Vagina (tissue), 2 donors: ENCODE measurements at places on chromosomes 6 and 20.

GRCh38 chr6:138229072-138229471, 10.8 kb upstream of the PBOV1 start:
- no peak for DNase-seq

GRCh38 chr6:106886922-106887797, 87.4 kb downstream of the CD24 start:
- no peak for DNase-seq

GRCh38 chr6:26459023-26459810, 1.5 kb downstream of the BTN2A1 start:
- DNase-seq = no peak

GRCh38 chr6:168524571-168525001, 83.6 kb downstream of the SMOC2 start:
- DNase-seq = no peak

DNA sequence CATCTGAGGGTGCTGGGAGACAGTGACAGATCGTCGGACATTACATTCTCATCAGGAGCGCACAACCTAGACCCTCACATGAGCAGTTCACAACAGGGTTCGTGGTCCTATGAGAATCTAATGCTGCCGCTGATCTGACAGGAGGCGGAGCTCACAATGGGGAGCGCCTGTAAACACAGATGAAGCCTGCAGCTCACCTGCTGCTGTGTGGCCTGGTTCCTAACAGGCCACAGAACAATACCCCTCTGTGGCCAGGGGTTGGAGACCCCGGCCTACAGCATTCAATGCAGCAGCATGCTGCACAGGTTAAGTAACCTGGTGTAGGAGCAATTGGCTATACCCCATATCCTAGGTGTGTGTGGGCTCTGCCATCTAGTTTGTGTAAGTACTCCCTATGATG, 19.5 kb downstream of the ANKRD60 start:
- DNase-seq = no peak

GRCh38 chr6:112235956-112236355, 18.4 kb downstream of the LAMA4 start:
- DNase-seq = no peak

DNA sequence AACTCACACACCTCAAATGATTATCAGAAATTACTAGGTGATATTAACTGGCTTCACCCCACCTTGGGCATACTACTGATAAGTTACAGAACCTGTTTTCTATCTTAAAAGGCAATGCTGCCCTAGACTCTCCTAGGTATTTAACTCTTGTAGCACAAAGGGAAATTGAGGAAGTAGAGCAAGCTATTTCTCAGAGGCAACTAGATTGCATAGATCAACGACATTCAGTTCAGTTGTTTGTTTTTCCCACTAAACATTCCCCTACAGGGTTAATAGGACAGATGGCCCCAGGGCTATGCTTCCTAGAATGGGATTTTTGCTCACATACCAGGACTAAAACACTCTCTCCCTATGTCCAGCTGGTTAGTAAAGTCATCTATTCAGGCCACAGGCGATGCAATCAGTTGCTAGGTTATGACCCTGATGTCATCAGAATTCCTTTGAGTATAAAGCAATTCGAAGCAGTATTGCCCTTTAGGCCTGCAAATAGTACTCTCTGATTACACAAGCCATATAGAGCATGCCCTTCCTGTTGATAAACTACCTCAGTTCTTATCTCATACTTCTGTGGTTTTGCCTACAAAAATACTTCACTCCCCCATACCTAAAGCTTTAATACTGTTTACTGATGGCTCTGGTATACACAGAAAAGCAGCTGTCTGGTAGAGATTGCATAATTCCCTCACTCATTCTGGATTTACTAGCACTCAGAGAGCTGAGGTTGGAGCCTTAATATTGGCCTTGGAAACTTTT, 67.4 kb upstream of the ASCC3 start:
- no peak for DNase-seq

DNA sequence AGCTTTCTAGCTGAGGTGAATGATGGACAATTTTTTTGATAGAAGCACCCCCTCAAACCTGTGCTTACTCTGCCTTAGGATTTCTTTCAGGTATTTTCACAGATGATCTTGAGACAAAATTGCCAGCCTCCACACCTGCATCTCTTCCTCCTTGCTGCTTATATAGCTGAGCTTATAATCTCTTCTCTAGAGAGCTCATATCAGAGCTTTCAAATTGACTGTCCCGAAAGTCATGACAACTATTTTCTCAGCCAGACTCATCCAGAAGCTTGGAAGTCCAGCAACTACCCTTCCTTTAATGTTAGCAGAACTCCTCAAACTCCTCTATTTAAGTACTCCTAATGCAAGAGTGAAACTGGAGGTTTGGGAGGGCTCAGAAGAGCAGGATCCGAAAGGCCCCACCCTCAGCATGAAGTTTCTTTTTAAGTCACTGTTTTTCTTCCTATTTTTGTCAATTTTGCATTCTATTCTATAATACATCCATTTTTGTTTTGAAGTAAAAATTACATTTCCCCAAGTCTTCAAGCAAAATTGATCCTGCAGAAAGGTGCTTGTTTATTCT, 12.7 kb downstream of the CGA start:
- no peak for DNase-seq

GRCh38 chr6:106133040-106133439, 46.9 kb downstream of the PRDM1 start:
- DNase-seq = no peak

DNA sequence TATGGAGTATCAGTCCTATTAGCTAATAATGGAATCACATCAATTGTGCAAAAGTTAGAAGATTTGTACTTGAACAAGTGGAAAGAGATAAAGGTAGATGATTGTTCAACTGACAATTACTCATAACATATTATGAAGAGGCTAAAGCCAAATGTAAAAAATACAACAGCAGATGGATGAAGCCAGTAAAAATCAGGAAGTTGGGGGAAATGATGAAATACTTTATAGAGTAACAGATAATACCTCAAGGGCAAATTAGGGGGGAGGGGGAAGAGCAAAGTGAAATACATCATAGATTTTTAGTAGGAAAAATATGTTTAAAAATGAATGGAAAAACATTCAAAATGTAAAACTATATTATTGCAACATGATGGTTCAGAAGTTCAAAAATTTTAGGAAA, 114.0 kb downstream of the PDSS2 start:
- DNase-seq = no peak

- no peak for DNase-seq
These were observed 14.5 kb downstream of the TMX4 start for GRCh38 chr20:8005033-8005432.

GRCh38 chr20:19922716-19923115, 94.4 kb upstream of the NAA20 start:
- DNase-seq = no peak

- DNase-seq = no peak
These were observed 67.3 kb downstream of the ATP9A start for GRCh38 chr20:51700809-51701285.

DNA sequence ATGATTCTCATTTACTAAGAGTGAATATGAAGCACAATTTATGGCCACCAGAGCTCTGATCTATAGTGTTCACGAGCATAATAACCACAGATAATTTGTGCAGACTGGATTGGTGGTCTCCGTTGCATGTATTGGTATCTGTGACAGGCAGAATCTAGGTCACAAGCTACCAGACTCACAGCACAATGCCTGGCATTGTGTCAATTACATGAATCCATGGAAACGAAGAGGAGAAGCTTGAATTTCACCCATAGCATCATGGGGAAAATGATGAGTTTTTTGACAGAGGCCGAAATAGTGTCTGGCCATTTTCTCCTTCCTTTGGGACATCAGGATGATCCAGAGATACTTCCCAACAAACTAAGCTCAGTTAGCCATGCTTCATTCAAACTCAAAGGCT, 52.3 kb upstream of the TMEM170B start:
- no peak for DNase-seq

DNA sequence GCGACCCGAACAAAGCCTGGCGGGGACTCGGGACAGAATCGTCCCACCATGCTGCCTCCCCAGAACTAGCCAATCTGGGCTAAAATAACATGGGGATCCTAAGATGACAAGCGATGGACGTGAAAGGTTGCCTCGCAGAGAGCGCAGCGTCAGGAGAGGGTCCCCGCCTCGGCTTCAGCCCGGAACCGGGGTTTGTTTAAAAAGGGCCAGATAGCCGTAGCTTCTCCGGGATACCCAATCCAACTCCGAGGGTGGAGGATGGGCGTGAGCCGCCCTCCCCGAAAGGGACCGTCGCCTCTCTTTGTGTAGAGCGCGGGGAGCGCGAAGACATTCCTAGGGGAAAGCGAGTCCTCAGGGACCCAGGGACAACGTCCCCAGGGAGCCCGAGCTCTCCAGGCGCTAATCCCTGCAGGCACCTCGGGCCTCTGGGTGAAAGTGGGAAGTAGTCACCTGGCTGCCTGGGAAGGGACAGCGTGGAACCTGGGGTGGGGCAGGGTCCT, 643 bp downstream of the CD24 start:
- DNase-seq = no peak

DNA sequence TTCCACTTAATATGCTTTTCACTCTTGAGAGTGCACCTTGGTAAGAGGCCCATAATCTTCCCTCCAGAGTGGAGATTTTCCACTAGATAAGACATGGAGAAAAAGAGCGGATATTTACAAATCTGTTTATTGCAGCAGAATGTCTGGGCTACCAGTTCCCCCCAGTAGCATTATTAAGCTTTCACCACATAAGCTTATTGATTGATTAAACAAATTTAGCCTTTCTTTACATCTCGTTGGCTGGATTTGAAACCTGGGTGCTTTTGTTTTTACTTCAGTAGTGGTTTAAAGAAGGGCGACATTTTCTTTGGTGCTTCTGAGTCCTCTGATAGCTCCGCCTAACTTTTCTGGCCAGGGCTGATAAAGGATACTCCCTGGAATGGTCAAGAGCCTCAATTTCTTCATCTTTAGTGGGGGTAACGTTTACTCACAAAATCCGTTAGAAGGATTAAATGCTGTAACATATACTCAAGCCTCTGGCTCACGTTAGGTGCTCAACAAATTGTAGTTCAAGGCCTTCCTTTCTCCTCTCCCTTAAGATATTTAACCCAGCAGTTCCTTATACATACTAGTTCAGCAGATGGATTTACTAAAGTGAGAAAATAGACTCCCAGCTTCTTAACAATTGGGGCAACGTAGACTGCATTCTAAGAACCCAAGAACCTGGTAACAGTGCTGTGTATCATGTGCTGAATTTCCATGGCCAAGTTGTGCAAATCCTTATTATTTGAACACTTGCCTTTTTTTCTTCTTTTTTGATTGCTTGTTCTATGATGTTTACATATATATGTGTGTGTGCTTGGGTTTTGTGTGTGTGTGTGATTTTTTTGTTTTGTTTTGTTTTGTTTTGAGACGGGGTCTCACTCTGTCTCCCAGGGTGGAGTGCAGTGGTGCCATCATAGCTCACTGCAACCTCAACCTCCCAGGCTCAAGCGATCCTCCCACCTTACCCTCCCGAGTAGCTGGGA, 91.4 kb downstream of the RREB1 start:
- DNase-seq = no peak

DNA sequence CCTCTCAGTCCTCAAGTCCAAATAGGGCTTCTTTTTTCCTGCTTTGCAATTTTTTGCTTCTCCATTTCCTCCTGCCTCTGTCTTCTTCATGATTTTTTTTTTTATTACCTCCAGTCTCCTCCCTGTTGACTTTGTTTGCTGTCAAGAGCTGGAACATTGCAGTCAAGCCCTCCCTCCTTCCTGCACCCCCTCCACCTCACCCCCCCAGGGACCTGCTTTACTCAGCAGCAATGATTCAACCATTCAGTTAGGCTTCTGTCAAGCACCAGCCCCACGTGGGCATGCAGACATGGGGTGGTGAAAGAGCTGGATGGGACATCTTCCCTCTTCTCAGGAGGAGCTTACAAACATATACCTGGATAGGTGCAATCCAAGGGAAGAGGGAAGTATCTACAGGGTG, 142.4 kb downstream of the LRFN2 start:
- no peak for DNase-seq

DNA sequence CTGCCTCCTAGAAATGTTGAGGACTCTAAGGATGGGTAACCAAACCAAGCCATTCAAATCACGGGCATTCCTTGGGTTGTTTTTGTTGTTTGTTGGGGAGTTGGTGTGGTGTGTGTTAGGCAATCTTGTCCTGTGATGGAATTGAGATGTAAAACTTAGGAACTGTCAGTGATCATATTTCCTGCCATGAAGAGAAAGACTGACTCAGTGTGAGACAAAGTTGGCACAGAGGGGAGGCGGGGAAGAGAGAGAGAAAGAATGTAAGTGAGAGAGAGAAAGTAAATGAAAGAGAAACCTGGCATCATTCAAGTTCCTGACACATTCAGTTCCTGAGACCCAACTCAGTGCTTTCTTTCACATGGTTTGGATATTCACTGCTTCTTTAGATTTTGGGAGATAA, 21.6 kb upstream of the FBXO30 start:
- DNase-seq = no peak

- DNase-seq = no peak
These were observed 237.2 kb upstream of the ID4 start for GRCh38 chr6:19599796-19600464.

DNA sequence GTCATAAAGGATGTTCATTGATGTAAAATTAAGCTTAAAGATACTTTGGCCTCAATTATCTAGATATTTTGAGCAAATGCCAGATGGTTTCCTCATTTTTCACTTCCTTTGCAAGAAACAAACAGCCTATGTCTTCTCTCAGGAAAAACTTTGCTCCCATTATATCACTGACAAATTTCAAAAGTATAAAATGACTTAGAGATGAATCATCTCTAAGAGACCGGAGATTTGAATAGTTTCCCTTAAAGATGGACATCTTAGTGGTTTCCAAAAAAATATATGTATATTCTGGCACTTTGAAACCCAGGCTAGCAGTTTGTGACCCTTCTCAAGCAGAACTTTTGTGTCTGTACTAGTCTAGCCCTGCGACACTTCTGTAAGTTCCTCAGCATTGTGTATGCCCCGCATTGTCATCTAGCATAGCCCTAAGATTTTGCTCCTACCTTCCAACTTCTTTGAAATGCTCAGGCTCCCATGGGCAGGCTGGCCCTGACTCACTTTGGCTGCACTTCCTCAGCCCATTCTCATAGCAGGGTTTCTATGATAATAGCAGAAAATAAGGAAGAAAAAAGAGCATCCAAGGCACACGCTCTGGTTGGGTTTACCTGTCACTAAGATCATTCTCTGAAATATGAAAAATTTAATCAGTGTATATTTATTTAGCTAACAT, 25.7 kb upstream of the POU3F2 start:
- DNase-seq = no peak

- no peak for DNase-seq
These were observed 15.3 kb upstream of the SRSF6 start for GRCh38 chr20:43442282-43442880.

DNA sequence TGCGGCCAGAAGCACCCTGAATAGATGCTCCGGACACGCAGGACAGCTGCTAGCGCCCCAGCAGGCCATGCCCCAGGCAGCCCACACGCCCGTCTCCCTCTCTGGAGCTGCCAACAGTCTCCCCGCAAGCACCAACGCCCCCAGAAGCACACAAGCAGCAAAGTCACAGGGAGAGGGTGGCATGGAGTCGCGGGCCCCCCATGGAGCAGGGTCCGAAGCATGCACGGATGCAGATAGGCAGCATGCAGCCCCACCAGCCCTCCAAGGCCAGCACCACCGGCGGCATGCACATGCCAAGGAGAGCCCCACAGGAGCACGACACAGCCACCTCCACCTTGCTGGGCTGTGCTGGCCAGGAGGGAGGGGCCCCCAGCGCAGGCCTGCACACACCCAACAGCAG, 53.8 kb downstream of the KCNQ2 start:
- no peak for DNase-seq
